ENCODE measurements at places on chromosomes 3 and 15.

DNA sequence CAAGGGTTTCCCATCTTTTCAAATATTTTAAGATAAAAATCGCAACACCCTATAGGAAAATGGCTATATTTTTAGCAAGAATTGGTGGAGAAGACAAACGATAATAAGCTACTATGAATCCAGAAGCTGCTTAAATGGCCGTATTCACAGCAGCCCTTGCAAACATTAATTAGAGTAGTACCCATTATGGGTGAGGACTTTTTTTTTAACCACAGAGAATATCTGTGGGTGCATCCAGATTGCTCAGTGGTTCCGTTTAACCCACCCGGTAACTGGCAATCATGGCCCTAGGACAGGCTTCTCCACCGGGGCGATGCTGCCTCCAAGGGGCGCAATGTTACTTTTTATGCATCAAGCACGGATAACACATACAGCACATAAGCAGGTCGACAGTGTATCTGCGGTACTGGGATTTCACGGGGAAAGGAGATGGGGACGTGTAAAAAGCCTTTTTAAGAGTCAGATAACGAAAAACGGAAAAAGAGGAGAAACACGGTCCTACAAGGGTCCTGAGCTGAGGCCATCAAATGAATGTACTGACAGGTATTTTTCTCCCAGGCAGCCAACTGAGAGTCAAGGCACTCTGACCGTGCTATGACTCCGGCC lies 968 bp upstream of the TMEM266 start:
- no peak for DNase-seq

GRCh38 chr3:61073566-61074165 lies 177.6 kb downstream of the FHIT start:
- DNase-seq, result no peak

GRCh38 chr3:126656371-126657134 lies 1.6 kb upstream of the TXNRD3 start:
- no peak for DNase-seq

GRCh38 chr3:188746291-188746783 lies 425.4 kb upstream of the TPRG1 start:
- no peak for DNase-seq

GRCh38 chr3:189839576-189839975 lies 208.4 kb downstream of the TP63 start:
- DNase-seq, result no peak

DNA sequence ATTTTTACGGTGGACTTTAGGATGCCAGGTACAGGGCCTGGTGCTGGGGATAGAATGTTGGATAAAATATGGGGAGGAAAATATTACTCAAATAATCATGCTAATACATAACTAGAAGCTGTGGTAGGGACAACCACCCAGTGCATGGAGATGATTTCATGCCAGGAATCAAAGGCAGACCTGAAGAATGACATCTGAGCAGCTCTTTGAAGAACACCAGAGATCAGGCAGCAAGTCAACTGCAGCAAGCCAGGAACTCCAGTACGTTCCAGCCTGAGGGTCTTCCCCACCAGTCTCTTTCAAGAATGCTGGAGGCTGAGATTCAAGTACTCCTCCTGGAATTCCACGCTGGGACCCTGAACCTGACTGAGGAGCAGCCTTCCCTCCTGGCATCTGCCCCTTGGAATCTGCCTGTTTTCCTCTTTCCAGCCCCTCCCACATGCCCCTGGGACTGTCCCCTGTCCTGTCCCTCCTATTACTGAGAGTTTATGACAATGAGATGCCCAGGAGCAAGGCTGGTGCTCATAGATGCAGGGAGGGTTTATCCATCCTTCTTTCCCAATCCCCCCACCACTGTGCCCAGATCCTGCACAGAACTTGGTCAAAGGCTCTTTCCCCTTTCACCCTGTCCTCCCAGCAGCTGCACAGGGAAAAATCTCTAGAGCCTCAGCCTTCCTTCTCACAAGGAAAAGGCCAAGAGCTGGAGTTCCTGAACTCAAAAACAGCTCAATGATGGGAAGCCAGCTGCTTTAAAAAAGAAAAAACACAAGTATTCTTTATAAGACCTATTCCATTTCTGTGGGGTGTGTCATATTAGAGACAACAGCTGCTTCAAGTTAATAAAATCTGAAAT lies 68.0 kb downstream of the PDZRN3 start:
- no peak for DNase-seq

- DNase-seq, result no peak
These were observed 5.7 kb upstream of the EXOG start for GRCh38 chr3:38490281-38491030.

DNA sequence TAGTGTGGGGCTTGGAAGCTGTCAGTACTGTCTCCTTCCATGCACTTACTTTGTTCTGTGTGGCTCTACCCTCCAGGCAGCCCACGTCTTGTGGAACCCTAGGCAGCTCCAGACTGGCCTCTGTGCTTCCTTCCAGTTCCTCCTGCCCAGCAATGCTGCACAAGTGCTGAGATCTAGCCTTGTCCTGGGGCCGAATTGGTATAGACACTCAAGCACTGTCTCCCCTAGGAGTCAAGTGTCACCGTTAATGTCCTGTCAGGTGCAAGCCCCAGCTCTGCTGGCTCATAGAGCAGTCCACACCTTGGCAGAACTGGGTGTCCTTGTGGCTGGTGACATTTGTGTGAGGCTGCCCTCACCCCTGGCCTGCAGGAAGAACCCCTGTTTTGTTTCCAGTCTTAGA lies 130.1 kb downstream of the EEFSEC start:
- DNase-seq, result no peak

DNA sequence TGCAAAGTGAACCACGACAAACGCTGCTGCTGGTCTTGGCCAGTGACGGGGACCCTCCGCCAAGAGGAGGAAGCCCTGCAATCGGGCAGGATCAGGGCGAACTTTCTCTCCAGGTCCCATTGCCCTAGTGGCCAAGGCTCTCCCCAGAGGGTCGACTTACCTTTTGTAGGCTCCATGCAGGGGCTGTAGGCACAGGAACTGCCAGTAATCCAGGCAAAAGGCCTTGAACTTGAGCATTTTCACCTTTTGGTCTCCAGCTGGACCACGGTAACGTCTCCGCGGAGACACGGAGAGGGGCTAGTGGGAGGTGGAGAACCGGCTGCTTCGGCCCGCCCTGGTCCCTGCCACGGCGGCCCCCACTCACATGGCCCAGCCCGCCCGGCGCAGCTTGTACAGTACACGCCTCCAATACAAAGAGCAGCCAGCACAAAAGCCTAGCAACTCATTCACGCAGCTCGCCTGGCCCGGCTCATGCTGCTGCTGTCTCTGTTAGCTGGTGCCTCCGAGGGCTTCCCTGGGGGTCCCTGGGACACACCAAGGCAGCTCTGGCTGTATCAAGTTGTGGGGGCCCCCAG lies 31.0 kb downstream of the IQSEC1 start:
- DNase-seq, result no peak

GRCh38 chr3:171373711-171374110 lies 86.5 kb downstream of the TNIK start:
- DNase-seq, result no peak

DNA sequence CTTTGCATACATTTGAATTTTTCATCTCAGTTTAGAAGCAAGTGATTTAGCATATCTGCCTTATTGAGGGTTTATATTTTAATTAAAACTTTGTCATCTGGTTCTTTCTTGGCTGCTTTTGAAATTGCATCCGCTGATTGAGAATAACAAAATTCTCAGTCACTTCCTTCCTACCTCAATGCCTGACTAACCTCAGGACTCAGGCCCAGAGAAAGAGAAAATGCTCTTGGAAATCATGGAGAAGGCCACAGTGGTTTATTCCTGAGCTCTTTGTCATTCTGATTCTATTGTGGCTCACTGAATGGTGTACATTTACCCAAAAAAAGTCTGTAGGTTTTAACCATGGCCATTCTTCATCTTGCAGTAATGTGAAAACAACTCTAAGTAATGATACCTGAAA lies 533.9 kb downstream of the TBL1XR1 start:
- DNase-seq, result no peak

DNA sequence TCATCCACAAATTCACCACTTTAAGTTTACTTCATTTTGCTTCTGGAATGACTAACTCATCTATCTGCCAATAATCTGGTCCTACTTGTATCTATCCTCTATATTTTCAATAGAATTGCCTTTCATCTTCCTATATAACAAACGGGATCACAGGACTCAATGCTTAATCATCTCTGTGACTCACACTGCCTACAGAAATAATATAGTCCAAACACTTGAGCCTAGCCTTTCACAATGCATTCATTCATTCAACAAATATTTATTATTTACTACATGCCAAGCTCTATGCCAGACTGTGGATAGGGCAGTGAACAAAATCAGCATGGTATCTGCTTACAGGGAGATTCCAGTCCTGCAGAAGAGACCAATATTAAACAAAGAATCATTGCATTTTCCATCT lies 16.6 kb upstream of the AGTR1 start:
- no peak for DNase-seq

- DNase-seq, result no peak
These were observed 11.2 kb downstream of the RTP3 start for GRCh38 chr3:46508850-46509591.
